DMS53 (cell line): ENCODE measurements at places on chromosomes 1 and 21.
A peak's percentile ranks its signal among the peaks of the same experiment; 100 is the strongest.

DNA sequence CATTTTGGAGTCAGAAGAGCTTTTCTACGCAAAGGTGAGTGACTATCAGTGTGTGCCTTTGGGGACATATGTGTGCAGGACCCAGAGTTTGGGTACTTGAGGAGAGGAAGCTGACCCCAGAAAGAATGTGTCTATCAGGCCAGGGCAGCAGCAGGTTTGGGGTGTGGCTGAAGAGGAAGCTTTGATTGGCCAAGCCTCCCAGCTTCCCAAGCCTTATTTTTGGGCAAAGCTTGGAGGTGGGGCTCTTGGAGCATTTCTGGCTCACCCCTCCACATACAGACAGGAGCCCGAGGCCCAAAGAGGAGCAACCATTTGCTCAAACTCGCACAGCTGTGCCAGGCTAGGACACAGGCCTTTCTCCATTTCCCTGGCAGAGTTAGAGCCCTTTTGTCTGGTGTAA lies 4.7 kb downstream of the GPR3 start:
- no peak for DNase-seq

- no peak for DNase-seq
These were observed 3.2 kb downstream of the URB2 start for GRCh38 chr1:229629261-229629660.

DNA sequence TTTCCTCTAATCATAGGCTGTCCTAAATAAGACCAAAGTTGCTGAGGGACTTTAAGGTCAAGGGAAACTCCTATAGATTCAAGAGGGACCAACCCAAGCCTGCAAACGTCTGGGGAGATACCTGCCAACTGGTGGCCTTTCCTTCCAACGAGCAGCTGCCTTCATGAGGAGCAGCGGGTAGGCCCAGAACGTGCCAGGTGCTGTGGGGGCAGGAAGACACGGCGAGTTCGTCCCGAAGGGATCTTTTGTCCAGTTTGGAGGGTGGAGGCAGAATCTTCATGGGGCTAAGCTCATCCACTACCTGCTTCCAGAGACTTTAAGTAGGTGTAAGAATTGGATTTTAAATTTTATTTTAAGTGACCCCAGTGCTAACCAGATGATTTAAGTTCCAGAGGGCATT lies 26.0 kb upstream of the SLC26A9 start:
- no peak for DNase-seq

DNA sequence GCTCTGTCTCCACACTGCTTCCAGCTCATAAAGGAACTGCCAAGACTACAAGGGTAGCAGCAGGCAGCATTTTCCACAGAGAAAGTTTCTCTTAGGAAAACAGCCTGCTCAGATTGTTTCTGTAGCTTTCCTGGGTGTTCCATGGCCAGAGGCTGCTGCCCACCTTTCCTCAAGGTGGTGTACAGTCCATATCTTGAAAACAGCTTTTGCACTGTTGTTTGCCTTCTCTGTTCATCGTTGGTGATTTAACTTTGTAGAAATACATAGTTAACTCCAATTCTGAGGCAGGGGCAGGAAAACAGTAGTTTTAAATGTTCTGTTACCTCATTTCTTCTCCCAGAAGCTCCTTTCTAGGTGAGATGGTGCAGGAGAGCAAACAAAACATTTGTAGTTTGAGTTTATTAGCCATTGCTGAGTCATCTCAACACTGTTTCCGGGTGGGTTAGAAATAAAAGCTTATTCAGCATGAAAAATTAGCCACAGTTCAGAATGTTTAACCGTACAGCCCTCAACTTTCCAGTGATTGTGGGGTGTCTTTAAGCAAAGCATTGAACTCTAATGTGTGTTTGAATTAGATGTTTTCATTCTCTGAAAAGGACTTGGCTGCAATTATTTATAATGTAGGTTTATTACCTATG lies 41.7 kb downstream of the DIP2A start:
- peak; percentile 68 for DNase-seq

DNA sequence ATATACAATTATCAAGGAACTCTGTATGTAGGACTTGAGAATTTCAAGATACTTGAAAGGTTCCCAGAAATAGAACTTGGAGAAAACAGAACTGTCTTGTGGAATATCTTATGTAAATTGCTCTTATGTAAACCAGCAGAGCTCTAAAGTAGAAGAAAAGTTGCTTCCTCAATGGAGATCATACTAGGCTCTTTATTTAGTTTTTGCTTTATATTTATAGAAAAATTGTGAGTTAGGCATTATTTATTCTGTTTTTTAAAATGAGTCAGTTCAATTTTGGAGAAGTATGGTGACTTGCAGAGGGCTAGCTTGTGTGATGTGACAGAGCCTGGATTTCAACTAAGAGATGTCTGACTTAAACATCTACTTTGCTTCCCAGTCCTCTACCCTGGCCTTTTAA lies 40.4 kb downstream of the ATP6V1G3 start:
- DNase-seq, result no peak

DNA sequence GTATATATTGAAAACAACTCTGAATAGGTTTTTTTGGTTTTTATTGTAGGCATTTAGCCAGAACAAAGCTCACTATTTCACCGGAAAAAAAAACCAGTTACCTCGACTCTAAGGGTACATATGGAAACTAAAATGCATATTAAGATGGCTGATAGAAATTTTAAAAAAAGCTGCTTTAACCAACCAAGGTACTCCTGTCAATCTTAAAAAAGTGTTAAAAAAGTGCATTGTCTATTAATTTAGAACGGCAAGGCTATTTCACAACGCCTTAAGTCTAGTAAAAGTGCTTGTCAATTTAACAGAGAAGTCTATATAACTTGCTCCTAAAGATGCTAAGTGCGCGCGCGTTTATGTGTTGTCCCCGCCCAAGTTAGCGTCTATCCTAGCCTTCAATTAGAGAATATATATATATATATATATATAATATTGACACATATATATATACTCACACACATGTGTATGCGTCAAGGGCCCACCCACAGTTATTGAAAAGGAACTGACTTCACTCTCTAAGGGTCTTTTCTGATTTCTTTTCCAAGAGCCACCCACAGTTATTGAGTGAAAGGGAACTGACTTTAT lies 934 bp downstream of the ASPM start:
- DNase-seq, result peak; percentile 37

DNA sequence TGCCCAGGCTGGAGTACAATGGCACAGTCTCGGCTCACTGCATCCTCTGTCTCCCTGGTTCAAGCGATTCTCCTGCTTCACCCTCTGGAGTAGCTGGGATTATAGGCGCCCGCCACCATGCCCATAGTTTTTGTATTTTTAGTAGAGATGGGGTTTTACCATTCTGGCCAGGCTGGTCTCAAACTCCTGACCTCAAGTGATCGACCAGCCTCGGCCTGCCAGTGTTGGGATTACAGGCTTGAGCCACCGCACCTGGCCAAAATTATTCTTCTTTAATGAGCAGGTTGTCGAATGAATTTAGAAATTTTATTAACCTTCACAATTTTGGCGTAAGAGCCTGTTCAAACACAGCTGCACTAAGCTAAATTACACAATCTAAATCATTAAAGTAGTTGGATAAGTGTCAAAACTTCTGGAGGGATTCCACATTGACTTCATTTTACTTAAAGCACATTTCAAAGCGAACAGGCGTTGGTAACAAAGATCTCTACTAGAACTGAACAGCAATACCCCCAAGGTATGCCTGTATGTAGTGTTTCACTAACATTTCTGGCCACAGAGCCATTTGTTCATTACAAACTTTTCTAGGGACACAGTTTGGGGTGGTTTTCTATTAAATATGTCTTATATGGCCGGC lies 5.2 kb upstream of the CTH start:
- no peak for DNase-seq

GRCh38 chr21:46227811-46228344 lies 696 bp downstream of the LSS start:
- no peak for DNase-seq

DNA sequence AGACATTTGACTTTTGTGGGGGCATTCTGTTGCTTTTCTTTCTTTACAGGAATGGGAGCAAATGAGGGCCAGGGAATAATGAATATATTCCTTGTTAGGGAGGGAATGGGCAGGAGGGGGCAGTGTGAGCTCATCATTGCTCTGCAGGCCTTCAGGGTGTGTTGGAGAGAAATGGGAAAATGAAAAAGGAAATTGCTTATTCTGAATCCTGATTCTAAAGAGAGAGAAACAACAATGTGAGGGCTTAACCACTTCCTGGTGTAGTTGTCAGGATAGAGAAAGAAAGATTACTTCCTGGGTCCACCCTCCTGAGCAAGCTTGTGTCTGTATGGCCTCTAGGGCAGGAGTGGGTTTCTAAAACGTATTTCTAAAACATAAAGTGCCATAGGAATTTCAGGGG lies 28.3 kb downstream of the VANGL2 start:
- DNase-seq, result peak; percentile 86
